ENCODE measurements at places on chromosomes 6 and 20.

DNA sequence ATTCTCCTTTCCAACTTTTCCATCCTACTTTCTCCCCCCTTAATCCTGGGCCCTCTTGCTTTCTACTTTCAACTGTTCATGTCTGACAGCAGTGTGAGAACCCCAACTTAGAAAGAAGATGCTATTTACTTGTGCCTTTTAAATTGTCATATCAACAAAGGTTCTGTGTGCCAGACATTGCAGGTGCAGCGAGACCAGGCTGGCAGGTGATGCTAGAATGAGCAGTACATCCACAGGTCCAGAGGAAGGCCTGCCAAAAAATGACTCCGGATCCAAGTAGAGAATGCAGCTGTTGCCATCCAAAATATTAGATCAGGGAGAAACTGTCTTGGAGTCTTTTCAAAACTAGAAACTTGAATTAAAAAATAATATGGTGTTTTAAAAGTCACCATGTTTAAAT lies 510.5 kb downstream of the LMBRD1 start:
- no peak for DNase-seq

DNA sequence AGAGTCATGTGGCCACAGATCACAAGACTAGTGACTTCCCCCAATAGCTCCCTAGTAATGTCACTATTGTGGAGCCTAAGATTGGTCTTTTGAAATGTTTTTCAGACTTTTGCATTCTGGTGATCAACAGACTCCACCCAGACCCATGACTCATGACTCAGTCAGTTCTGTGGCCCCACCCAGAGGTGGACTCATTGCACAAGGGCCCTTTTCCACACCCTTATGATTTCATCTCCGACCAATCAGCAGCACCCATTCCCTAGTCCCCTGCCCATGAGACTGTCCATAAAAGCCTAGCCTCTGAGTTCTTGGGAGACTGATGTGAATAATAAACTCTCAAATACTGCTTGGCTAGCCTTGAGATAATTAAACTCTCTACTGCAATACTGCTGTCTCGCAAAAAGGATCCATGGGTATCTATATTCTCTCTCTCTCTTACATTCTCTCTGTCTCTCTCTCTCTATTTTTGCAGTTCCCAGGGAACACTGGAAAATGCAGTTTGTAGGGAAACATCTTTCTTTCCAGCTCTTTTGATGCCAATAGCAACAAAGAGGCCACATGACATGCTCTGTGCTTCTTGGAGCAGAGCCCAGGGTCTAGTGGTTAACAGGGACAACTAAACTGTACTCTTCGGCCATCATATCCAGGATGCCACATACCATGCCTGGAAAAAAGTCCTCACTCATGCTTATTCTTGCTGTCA lies 71.3 kb upstream of the IYD start:
- DNase-seq = no peak

- DNase-seq = no peak
Observed at GRCh38 chr6:24699521-24700359, 19.2 kb downstream of the C6orf62 start.

GRCh38 chr20:14441201-14441600 lies 103.8 kb upstream of the FLRT3 start:
- no peak for DNase-seq

DNA sequence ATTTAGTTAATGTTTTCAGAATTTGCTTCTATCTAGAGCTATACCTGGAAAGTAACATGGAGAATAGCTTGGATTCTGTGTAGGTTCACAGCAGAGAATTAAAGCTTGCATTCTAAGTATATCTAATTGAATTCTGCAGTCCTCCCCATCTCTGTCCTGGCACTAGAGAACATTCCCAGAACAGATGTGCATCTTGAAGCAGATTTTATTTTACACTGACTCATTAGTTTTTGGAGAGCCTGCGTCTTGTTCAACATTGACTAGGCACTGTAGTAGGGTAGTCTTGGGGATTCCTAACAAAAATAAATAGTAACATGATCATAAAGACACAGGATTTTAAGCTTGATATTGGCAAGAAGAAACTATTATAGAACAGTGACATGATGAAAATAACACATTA lies 36.2 kb upstream of the BAG2 start:
- peak; percentile 76 for DNase-seq
